Esophagus (tissue), 2 donors: ENCODE measurements at places on chromosomes 11 and 22. TPM values are rescaled to one million over a fixed set of nuclear protein-coding genes. Genes with fewer than 3 reads are reported as not detected.

Gene MCAM
- polyA plus RNA-seq: 34.4 TPM

Gene TBX1
- 1.3 TPM for polyA plus RNA-seq

Gene C11orf91
- 0.21 TPM for polyA plus RNA-seq

Gene RTCB
- polyA plus RNA-seq: 52.3 TPM

Gene FAM118A
- 44.4 TPM for polyA plus RNA-seq

Gene DDX17
- 95.5 TPM for polyA plus RNA-seq

Gene KCNQ1
- polyA plus RNA-seq: 0.31 TPM

Gene SLC35C1
- polyA plus RNA-seq: 45.6 TPM

Gene MOGAT2
- polyA plus RNA-seq: 0.02 TPM

Gene CAPN1
- 450 TPM for polyA plus RNA-seq

Gene OR52H1
- polyA plus RNA-seq: not detected

Gene KCNA4
- polyA plus RNA-seq: not detected

Gene OR6T1
- polyA plus RNA-seq: not detected

Gene MRGPRE
- not detected for polyA plus RNA-seq

Gene YIF1A
- polyA plus RNA-seq: 51.6 TPM

Gene ARSA
- 25.8 TPM for polyA plus RNA-seq

Gene FGF4
- polyA plus RNA-seq: not detected

Gene KRTAP5-9
- polyA plus RNA-seq: 0.28 TPM

Gene TRIM6
- polyA plus RNA-seq: 5.2 TPM

Gene TRIM51
- polyA plus RNA-seq: not detected

Gene HTR3B
- polyA plus RNA-seq: 0.44 TPM

Gene GNAZ
- 1.6 TPM for polyA plus RNA-seq

Gene OR51B2
- polyA plus RNA-seq: not detected

Gene RAB39A
- not detected for polyA plus RNA-seq

Gene ZPR1
- polyA plus RNA-seq: 9.9 TPM

Gene OR4C45
- not detected for polyA plus RNA-seq

Gene F2
- not detected for polyA plus RNA-seq

Gene RIMBP3C
- 0.01 TPM for polyA plus RNA-seq

Gene PIWIL4
- 1.8 TPM for polyA plus RNA-seq

Gene TUBA8
- 0.98 TPM for polyA plus RNA-seq

Gene GSTP1
- polyA plus RNA-seq: 3,504 TPM

Gene SLCO2B1
- 5.6 TPM for polyA plus RNA-seq

Gene ALDH3B1
- polyA plus RNA-seq: 19.7 TPM

Gene GAS2
- 0.43 TPM for polyA plus RNA-seq

Gene TUG1
- polyA plus RNA-seq: 25.6 TPM

Gene PATE4
- polyA plus RNA-seq: not detected

Gene C22orf42
- not detected for polyA plus RNA-seq

Gene ANO9
- polyA plus RNA-seq: 40.4 TPM

Gene C11orf52
- polyA plus RNA-seq: 6.5 TPM

Gene IRF7
- polyA plus RNA-seq: 30.1 TPM

Gene SMIM35
- 0.02 TPM for polyA plus RNA-seq

Gene HEPN1
- polyA plus RNA-seq: not detected

Gene SESN3
- polyA plus RNA-seq: 3.7 TPM

Gene KAT5
- polyA plus RNA-seq: 55.6 TPM

Gene SOX6
- 1.2 TPM for polyA plus RNA-seq

Gene LMO2
- polyA plus RNA-seq: 20.7 TPM

Gene CYTH4
- 4.1 TPM for polyA plus RNA-seq

Gene SLC5A12
- polyA plus RNA-seq: not detected

Gene SCN2B
- 0.06 TPM for polyA plus RNA-seq

Gene TNKS1BP1
- 249 TPM for polyA plus RNA-seq

Gene HINFP
- 9.1 TPM for polyA plus RNA-seq

Gene LMNTD2
- polyA plus RNA-seq: 2.9 TPM

Gene LINC01488
- polyA plus RNA-seq: not detected

Gene VSIG2
- 51.4 TPM for polyA plus RNA-seq

Gene PKDREJ
- 0.10 TPM for polyA plus RNA-seq

Gene SPTBN2
- polyA plus RNA-seq: 63.4 TPM

Gene FHIP1B
- polyA plus RNA-seq: 31.7 TPM

Gene CCDC188
- polyA plus RNA-seq: 0.65 TPM

Gene KLHL35
- 0.39 TPM for polyA plus RNA-seq
